ENCODE measurements at places on chromosomes 11 and 22. TPM values are rescaled to one million over a fixed set of nuclear protein-coding genes. Genes with fewer than 3 reads are reported as not detected.

DNA sequence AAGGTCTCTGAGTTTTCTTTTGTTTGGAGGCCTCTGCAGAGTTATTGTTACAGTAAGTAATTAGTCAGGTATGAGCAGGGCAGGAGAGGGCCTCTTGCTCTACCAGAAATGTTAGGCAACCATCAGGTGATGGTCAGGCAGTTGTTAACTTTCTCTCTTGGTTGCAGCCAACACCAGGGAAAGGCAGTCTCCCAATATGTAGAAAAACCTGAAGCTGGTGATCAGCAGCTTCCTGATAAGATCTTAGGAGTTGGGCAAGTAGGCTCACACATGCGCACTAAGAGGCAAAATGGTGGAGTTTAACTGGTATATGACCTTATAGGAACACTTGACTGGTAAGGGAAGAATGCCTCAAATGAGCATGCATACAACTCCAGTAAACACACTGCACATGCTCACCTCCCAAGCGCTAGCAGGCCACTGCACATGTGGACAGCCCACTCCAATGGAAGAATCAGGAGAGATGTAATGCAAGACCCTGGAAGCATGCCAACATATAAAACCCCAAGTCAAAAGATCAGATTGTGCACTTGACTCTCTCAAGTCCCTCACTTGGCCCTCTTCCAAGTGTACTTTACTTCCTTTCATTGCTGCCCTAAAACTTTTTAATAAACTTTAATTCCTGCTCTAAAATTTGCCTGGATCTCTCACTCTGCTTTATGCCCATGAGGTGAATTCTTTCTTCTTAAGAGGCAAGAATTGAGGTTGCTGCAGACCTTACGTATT is 23.7 kb upstream of the SLC35F2 start:
- DNase-seq: no peak
- no peak overlapping the region for H3K4me3 ChIP-seq
- H3K4me1 ChIP-seq: no peaks in the 10 kb centered on the region

DNA sequence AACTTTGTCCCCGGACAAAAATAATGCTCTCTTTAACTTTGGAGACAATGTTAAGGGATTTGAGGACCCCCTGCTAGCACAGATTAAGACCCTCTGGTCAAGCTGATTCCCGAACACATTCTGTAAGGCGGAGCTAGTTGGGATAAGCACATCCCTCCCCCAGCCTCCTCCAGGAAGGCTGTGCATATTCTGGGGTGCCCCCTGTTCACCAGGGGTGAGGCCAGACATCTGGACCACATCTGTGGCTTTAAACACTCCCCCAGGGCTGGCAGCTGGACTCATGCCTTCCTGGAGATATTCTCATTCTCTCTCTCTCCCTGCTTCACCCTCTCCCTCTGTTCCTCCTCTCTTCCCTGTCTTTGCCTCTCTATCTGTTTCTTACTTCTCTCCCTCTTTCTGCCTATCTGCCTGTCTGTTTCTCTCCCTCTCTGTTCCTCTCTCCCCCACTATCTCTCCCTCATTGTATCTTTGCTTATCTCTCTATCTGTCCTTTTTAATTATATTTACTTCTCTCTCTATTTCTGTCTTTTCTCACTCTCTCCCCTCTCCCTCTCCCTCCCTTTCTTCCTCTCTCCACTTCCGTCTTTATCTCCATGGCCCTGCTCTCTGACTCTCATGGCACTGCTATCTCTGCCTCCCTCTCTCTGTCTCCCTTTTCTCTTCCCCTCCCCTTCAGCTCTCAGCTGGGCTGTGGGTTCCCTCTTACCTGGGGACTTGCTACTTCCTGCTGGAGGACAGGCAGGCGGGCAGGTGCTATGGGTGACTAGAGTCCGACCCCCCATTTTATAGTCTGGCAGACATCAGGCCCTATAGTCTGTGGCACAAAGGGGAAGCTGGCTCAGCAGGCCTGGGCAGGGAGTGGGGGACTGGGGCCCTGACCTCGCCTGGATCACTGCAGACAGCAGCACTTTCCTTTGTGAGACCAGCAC is at the start of gene CRYBB1:
TSS of gene CRYBB1 (minus strand) at position 757 of the 929 bp plus-strand sequence. CDS start 1,708 bp downstream, outside the sequence.
- no peaks in the 10 kb centered on the region for H3K27me3 ChIP-seq
- H3K4me3 ChIP-seq: no peak within 1 kb of the TSS
- H3K4me1 ChIP-seq: no peaks in the 10 kb centered on the region
- H3K27ac ChIP-seq: no peak within 1 kb of the TSS

GRCh38 chr11:6388748-6389147 is 1.5 kb upstream of the SMPD1 start:
- no peak overlapping the region for H3K27ac ChIP-seq
- H3K36me3 ChIP-seq: no peaks in the 10 kb centered on the region
- DNase-seq: no peak
- H3K27me3 ChIP-seq: no peaks in the 10 kb centered on the region

GRCh38 chr11:111408789-111409727 is 30.0 kb upstream of the POU2AF1 start:
- H3K27ac ChIP-seq: no peak overlapping the region
- no peak overlapping the region for H3K4me3 ChIP-seq
- H3K27me3 ChIP-seq: no peaks in the 10 kb centered on the region

DNA sequence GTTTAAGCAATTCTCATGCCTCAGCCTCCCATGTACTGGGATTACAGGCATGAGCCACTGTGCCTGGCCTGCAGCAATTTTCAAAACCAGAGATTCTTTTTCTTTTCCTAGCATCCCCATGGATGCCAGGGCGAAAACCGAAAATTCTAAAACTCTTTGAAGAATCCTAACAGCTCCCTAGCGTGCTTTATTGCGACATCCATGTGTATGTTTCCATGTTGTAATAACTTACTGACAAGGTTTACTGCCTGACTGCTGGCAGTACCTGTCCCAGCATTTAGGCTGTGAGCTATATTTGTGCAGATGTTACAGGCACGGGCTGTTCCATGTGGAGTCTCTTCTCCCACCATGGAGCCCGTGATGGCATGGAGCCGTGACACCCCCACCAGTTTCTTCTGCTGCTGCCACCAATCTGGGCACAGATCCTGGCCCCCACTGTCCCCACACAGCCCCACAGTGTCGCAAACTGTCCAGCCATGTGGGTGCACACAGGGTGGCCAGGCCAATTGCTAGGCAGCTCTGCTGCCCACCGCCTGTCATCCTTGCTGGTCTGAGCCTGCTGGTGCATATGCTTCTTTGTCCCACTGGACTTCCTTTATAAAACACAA is 7.1 kb upstream of the TAB1 start:
- no peak overlapping the region for H3K4me3 ChIP-seq
- no peak for DNase-seq
- no peak overlapping the region for H3K27ac ChIP-seq
- H3K4me1 ChIP-seq: no peaks in the 10 kb centered on the region
- no peaks in the 10 kb centered on the region for H3K27me3 ChIP-seq

- no peaks in the 10 kb centered on the region for H3K36me3 ChIP-seq
- H3K4me1 ChIP-seq: no peaks in the 10 kb centered on the region
- H3K27ac ChIP-seq: no peak overlapping the region
- no peak overlapping the region for H3K4me3 ChIP-seq
- DNase-seq: no peak
Observed at GRCh38 chr11:114844896-114845295, 166.6 kb downstream of the NXPE2 start.

- peaks cover 2% of the 10 kb centered on the region for H3K4me1 ChIP-seq
- H3K27ac ChIP-seq: no peak overlapping the region
- no peak overlapping the region for H3K4me3 ChIP-seq
- no peaks in the 10 kb centered on the region for H3K36me3 ChIP-seq
- no peaks in the 10 kb centered on the region for H3K27me3 ChIP-seq
Observed at GRCh38 chr22:24184057-24184798, 2.9 kb downstream of the SUSD2 start.

GRCh38 chr11:128662076-128662475 is 31.8 kb upstream of the FLI1 start:
- no peaks in the 10 kb centered on the region for H3K36me3 ChIP-seq
- no peaks in the 10 kb centered on the region for H3K4me1 ChIP-seq
- H3K27ac ChIP-seq: no peak overlapping the region
- no peaks in the 10 kb centered on the region for H3K27me3 ChIP-seq
- DNase-seq: no peak

DNA sequence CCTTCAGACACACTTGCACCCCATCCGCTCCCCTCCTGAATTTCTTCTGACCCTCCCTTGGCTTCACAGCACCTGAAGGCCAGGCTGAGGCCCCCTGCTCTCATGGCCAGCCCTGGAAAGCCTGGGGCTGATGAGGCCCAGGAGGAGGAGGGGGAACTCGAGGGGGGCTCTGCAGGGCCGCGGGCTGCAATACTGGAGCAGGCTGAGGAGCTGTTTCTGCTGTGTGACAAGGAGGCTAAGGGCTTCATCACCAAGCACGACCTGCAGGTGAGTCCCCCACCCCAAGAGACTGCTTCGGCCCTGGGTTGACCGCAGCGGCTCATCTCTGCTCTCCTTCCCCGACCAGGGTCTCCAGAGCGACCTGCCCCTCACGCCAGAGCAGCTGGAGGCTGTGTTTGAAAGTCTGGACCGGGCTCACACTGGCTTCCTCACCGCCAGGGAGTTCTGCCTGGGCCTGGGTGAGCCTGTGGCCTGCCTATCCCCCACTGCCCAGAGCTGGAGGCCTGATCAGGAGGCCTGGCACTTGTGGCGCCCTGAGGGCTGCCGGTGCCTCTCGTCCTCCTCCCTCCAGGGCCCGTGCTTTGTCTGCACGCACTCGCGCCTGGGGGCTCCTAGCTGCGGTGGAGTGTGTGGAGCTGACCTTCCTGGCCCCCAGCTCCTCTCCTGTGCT is 922 bp downstream of the CRACR2B start:
- peak overlapping the region; percentile 1 for H3K27ac ChIP-seq
- H3K4me1 ChIP-seq: peaks cover 16% of the 10 kb centered on the region
- H3K36me3 ChIP-seq: no peaks in the 10 kb centered on the region
- DNase-seq: no peak

- no peaks in the 10 kb centered on the region for H3K27me3 ChIP-seq
- peak within 1 kb of the TSS; percentile 71 for H3K4me3 ChIP-seq
- DNase-seq: peak; percentile 98
- H3K4me1 ChIP-seq: no peaks in the 10 kb centered on the region
- peak within 1 kb of the TSS; percentile 69 for H3K27ac ChIP-seq
- no peaks in the 10 kb centered on the region for H3K36me3 ChIP-seq
Observed at GRCh38 chr11:65121865-65122696, at the start of the genes FAU and MRPL49. Gene FAU, minus strand, starts transcription at chr11:65122134. Its CDS starts 321 bp downstream, at chr11:65121813. Gene MRPL49, plus strand, starts transcription at chr11:65122321. Its CDS starts 26 bp downstream, at chr11:65122347.

GRCh38 chr11:127218275-127218608 is 217.7 kb upstream of the KIRREL3 start:
- no peaks in the 10 kb centered on the region for H3K27me3 ChIP-seq
- DNase-seq: no peak
- H3K4me1 ChIP-seq: no peaks in the 10 kb centered on the region
- H3K36me3 ChIP-seq: no peaks in the 10 kb centered on the region
- no peak overlapping the region for H3K27ac ChIP-seq
- no peak overlapping the region for H3K4me3 ChIP-seq

DNA sequence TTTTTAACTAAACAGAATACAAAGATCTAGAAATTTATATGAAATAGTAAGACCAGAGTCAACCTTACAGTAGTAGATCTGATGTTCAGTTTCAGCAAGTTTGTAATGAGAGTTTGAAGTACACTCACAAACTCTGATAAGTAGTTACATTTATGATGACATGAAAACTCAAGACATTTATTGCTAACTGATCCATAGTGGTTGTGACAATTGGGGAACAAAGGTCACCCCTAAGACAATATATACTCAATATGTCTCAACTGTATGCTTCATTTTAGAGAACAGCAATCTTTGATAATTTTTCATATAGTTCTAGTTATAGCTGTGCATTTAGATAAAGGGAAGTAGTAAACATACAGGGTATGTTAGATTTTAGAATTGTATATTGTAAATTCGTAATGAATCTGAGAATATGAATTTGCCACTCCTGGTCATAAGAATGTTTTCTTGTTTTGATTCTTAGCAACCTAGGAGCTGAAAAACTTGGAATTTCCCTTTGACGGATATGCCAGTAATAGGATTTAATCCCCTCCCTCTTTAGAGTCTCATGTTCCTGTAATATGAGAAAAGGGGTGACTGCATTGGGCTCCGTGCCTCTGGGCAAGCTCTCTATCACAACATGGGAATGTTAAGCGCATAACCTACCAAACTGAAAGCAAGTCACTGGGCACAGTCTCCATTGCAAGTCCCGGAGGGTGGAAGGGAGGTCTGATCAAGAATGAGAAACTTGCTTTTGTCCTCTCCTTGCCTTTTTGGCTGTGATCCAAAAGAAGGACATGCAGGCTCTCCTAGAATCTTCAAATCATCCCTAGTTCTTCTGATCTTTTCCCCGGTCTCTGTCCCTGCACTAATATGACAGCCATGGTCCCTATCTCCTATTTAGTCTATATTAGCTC is 11.4 kb downstream of the OR10D3 start:
- no peak overlapping the region for H3K4me3 ChIP-seq
- no peak for DNase-seq
- no peak overlapping the region for H3K27ac ChIP-seq
- H3K27me3 ChIP-seq: no peaks in the 10 kb centered on the region
- no peaks in the 10 kb centered on the region for H3K4me1 ChIP-seq

DNA sequence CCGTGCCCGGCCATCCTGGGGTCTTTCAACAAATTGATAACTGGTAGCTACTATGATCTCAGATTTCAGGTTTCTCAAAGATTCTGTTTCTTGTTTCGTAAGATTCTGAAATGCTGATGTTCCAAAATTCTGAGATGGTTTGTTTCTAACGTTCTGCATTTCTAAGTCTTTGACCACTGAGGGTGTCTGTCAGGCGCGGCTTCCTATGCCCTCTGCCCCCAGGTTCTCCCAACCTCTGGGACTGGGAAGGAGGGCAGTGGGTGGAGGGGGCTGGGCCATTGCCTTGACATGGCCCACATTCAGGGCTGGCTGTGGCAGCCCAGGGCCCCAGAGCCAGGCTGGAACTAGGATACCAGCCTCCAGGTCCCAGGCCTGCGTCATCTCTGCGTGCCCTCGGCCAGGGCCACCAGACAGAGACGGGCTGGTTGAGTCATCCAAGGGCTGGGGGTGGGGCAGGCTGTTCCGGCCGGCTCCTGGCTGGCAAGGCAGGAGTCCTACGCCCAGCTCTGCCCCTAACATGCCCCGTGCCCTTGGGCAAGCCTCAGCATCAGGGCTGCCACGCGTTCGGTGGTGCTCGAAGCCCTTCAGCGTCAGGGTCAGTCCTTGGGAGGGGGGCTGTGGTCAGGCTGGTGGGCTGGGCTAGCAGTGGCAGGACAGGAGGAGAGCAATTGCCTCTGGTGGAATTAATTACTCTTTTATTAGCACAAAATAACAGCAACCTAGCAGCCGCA is 5.2 kb downstream of the TMEM134 start:
- H3K4me3 ChIP-seq: peak overlapping the region; percentile 39
- DNase-seq: peak; percentile 57
- peaks cover 7% of the 10 kb centered on the region for H3K4me1 ChIP-seq
- H3K36me3 ChIP-seq: no peaks in the 10 kb centered on the region
- peak overlapping the region; percentile 63 for H3K27ac ChIP-seq
- no peaks in the 10 kb centered on the region for H3K27me3 ChIP-seq

GRCh38 chr11:59154610-59155009 is 12.0 kb downstream of the FAM111A start:
- no peak for DNase-seq
- no peak overlapping the region for H3K4me3 ChIP-seq
- no peaks in the 10 kb centered on the region for H3K27me3 ChIP-seq
- no peaks in the 10 kb centered on the region for H3K36me3 ChIP-seq
- no peak overlapping the region for H3K27ac ChIP-seq

GRCh38 chr22:25161017-25161915 is 38.4 kb upstream of the CRYBB3 start:
- H3K4me3 ChIP-seq: no peak overlapping the region
- no peak for DNase-seq
- no peaks in the 10 kb centered on the region for H3K36me3 ChIP-seq

HIKESHI gene
- 28.1 TPM for total RNA-seq

GLYAT gene
- total RNA-seq: not detected

Measured in ovary (tissue), 10 donors.